ENCODE measurements at places on chromosomes 5 and 9.

GRCh38 chr9:109997682-109998081 lies 210.3 kb downstream of the C9orf152 start:
- no peak for DNase-seq

GRCh38 chr9:119283078-119283794 lies 86.0 kb downstream of the BRINP1 start:
- DNase-seq: peak; percentile 16

- no peak for DNase-seq
Observed at GRCh38 chr5:130884023-130884422, 281.0 kb downstream of the HINT1 start.

DNA sequence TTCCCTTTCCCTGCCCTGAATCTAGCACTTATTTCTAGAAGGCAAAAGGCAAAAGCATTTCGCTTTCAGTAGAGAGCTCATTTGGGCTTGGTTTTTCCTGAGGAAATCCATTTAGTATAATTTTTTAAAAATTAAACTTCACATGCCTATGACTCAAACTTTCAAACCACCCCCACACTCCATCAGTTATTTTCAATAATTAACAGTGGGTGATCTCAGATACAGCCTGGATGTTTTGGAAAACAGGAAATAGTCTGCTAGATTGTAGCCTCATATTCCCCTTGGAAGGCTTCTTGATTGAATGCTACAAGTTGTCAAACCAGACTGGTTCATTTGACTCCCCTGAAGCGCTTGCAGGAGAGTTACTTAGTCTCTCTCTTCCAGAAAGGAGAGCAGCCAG lies 40.6 kb downstream of the SEMA5A start:
- DNase-seq: no peak

- DNase-seq: peak; percentile 61
Observed at GRCh38 chr9:127159949-127160610, 37.6 kb upstream of the ANGPTL2 start.

- DNase-seq: no peak
Observed at GRCh38 chr5:122615146-122615545, 159.7 kb upstream of the SNX2 start.

GRCh38 chr5:160699301-160699700 lies 152.7 kb downstream of the ATP10B start:
- no peak for DNase-seq

DNA sequence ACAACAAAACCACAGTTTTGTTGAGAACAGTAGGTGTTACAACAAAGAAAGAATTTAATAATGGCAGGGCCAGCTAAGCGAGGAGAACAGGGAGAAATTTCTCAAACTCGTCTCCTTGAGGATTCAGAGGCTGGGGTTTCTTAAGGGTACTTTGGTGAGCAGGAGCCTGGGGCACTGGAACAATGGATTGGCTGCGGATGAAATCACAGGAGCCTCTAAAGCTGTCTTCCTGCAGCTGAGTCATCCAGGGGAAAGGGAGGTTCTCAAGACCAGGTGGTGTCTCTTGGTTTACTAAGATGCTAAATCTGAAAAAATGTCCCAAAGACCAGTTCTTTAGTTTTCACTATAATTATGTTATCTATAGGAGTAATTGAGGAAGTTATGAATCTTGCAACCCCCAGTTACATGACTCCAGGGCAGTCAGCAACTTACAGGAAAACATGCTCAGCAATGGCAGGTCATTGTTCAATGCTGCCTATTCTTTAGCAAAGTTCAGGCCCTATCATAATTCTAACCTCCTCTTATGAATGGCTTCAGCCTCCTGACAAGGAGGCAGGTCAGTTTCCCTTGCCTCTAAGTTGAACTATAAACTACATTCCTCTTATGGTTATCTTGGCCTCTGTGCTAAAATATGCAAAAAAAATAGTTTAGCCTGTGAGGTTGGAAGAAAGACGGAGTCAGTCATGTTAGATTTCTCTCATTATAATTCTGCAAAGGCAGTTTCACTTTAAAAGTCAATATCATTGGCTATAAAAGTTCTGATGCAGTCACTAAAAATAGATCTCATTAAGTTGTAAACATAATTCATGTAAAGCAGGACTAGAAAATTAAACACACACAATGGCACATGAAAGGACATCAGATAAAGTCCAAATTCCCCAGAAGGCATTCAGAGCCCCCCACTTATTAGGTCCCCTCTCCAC lies 63.3 kb upstream of the CKS2 start:
- no peak for DNase-seq

DNA sequence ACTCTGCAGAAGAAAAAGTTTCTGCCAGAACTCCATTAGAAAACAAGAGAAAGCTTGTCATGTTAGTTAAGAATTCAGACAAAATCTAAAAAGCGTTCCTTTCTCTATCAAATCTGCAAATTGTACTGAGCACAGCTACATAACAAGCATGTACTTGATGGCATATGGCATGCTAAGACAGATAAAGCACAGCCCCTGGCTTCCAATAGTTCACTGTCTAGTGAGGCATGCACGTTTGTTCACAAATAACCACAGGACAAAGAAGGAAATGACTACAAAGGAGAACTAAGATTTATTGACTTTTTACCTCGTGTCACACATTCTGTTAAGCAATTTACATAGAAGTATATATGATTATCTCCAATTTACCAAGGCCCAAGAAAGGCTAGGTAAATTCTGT lies 518.2 kb upstream of the TLE4 start:
- DNase-seq: no peak

DNA sequence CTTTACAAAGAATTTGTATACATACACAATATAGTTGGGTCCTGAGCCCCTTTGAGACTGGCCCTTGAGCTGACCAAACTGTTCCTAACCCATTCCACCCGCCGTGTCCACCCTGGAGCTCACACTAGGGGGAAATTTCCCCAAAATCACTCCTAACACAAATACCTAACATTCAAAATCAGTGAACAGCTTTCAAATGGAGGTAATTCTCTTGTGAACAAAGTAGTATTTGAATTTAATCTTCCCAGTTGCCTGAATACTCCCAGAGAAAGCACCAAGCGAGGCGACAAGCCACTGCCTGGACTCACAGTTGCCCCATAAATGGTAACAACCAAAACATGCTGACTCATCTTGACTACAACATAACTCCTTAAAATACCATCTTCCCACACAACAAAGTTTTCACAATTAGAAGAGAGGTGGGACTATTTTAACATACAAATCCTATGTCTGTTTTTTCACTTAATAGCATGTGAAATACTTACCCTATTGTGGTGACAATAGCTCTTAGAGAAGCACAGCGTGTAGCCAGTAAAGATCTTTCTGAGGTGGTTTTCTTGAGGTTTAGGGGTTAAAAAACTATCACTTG lies 31.7 kb upstream of the SCAMP1 start:
- no peak for DNase-seq

DNA sequence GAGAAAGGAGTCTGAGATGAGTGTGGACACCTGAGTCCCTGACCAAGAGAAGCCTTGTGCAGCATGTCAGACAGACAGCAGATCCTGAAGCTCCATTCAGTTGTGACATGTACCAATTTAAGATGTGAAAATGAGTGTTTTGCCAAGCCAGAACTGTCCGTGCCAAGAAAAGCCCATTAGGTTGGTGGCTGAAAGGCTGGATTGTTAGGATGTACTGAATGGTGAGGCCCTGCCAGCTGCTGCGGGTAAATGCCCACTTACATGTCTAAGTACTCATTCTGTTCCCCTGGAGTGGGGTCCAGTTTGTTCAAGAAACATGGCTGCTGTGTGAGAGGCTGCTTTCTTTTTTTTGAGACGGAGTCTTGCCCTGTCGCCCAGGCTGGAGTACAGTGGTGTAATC lies 14.6 kb downstream of the DAPK1 start:
- no peak for DNase-seq

- DNase-seq: no peak
Observed at GRCh38 chr5:114695292-114695904, 333.5 kb downstream of the KCNN2 start.

GRCh38 chr9:34671307-34671706 lies 8.8 kb upstream of the CCL27 start:
- DNase-seq: no peak

DNA sequence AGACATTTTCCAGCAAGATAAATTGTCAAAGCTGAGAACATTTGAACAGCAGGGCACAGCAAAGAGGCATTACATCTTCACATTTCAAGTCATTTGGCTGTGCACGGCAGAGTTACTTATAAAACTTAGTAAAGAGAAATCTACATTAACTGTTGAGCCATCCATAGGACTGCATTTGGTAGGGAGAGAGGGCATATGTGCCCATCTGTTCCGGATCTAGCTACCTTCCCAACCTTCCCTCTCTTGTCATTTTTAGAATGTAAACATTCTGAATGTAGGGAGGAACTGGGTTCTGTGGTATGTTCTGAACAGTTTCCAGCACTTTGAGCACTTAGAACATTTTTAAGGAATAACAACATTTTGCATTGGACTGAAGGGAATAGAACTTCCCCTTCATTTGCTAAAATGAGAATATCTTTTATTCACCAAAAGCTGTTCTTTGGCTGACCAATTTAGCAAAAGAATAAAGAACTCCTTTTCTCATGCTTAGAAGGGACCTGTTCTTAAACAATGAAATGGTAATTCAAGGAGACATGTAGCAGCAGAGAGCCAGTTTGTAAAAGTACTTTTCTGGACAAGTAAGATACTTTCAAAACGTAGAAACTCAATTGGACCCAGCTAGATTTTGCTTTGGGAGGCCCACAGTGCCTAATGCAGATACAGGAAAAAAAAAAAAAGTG lies 104.4 kb downstream of the CETN3 start:
- DNase-seq: no peak

DNA sequence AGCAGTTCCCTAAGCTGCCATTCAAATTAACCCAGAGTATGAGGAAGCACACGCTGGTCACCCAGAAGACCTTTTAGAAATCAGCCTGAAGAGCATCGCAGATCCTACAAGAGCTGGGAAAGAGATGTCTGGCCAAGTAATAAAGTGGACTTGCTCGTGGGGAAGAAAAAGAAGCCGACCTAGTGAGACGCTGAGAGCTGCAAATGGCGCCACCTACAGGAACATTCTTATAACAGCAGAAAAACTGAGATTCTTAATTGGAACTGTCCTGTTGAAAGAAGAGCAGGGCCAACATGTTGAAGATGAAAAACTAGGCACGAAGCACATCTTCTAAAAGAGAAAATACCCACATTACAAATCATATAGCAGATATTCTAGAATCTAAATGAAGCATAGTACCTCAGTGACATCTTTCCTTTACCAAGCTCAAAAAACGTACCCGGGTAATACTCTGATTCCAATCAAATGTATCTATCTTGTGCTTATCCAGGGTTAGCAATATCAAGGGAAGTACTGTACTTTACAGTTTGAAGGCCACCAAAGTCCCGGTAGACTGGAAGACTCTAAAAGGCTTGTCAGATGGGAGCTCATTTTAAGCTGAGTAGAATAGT lies 3.9 kb upstream of the GNAQ start:
- peak; percentile 93 for DNase-seq

- DNase-seq: no peak
Observed at GRCh38 chr5:72283358-72283757, 36.7 kb downstream of the MRPS27 start.

DNA sequence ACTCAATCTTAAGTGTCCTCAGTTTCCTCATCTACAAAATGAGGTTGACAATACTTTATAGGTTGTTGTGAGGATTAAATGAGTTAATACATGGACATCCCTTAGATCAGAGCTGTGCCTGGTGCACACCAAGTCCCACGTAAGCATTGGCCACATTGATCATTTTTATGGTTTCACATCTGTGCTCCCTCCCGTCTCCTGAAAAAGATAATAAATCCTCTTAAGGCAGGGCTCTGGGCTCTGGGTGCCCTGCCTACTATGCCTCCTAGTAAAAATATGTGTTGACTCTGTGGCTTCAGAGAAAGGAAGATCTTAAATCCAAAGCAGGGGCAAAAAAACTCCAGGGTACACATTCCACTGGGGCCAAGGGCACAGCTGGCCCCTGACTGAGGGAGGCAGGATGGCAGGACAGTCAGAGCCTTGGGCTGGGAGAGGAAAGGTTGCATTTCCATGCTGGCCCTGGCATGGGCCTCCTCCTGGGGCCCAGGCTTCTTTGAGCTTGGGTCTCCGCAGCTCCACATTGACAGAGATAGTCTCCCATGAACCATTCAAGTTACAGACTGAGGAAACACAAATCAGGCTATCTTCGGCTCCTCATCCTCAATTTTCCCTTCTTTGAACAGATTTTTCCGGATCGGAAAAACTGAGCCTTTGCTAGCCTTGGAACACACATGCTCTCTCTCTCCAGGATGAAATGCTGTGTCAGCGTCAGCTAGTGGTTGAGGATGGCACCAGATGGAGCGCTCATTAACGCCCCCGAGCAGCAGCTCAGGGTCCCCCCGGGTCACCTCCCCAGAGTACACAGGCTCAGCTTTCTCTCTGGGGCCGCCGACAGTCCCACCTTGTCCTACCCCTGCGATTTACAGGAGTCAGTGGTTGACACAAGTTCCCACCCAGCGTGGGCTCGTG lies 22.4 kb upstream of the KIF12 start:
- peak; percentile 87 for DNase-seq

GRCh38 chr5:170854566-170854965 lies 7.3 kb upstream of the RANBP17 start:
- no peak for DNase-seq

DNA sequence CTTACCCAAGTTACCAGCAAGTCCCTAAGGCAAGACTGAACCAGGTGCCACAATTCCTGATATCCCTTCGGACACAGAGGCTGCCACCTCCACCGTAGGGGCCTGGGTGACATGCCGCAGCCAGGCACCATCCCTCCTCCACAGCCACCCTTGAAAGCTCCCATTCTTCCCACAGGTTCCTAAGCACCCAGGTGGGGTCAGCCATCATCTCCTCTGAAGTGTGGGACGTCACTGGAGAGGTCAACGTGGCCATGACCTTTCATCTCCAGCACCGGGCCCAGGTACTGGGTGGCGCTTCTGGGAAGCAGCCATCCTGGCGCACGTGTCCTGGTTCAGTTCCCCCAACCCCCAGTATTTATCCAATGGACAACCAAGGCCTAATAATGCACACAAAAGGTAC lies 8.2 kb downstream of the ADGRD2 start:
- DNase-seq: no peak

GRCh38 chr9:98610211-98610610 lies 98.5 kb downstream of the GABBR2 start:
- no peak for DNase-seq

DNA sequence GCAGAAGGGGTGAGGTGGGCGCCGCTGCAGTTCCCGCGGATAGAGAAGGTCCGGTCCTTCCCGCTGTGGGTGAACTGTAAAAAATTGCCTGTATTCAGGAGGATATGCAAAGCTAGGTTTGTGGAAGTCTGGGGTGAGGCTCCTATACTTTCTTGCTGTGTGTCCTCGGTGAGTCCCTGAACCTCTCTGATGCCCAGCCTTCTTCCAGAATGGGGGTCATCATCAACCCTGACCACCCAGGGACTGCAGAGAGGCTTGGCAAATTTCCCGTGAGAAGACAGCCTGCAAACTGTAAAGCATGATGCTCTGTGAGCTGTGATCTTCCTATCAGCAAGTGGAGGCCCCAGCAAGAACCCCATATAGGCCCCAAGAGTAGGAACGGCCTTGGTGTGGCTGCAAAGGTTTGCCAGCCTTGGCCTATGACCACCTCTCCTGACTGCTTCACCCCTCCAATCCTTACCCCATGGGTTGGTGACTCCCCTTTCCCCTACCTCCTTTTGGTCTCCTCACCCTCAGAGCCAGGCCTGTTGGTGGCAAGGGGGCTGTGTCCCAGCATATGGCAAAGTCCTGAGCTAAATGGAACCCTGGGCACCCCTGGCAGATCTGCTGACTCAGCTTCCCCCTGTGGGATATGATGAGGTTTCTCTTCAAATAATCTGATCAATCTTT lies 760 bp downstream of the ALDH1B1 start:
- no peak for DNase-seq
